KBM-7 (cell line): ENCODE measurements at places on chromosomes 3 and 15.
A peak's percentile ranks its signal among the peaks of the same experiment; 100 is the strongest.

DNA sequence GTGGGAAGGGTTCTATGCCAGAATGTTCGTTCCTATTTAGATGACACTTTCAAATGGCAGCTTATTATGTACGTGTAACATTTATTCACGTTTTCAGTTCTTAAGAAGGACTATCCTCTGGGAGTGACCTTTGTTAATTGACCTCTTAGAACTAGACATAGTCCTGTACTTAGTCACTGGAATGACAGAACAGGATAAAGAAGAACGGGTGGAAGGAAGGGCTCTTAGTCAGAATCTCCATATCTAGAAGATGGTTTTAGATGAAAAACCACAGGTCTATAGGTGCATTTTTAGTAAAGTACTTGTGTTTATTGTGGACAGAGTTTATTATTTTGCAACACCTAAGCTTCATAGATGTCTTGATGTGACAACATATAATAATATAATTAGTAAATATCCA is 6.5 kb downstream of the METTL6 start:
- DNase-seq: no peak

GRCh38 chr3:58383476-58383875 is 50.2 kb downstream of the PDHB start:
- DNase-seq: no peak

- DNase-seq: no peak
Measured at GRCh38 chr3:542021-542420, 345.5 kb downstream of the CHL1 start.

GRCh38 chr3:193787496-193787870 is 194.5 kb downstream of the OPA1 start:
- no peak for DNase-seq

DNA sequence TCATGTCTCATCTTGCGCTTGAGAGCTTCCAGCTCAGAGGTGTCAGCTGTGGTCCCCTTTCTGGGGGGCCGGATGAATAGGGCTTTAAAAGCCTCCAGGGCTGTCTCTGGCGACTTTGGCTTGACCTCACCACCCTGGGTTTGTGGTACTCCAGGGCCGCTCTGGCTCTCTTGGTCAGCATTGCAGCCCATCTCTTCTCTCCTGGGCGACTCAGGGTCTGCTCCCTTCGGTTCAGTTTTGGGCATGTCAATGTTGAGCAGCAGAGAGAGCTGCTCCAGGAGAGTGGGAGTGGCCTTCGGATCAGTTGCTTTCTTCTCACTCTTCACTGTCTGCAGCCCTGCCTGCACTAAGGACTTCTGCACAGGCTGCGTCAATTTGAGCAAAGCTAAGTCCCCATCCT is 127.9 kb downstream of the FMN1 start:
- DNase-seq: no peak

GRCh38 chr3:147341727-147342126 is 64.6 kb downstream of the ZIC4 start:
- DNase-seq: no peak

DNA sequence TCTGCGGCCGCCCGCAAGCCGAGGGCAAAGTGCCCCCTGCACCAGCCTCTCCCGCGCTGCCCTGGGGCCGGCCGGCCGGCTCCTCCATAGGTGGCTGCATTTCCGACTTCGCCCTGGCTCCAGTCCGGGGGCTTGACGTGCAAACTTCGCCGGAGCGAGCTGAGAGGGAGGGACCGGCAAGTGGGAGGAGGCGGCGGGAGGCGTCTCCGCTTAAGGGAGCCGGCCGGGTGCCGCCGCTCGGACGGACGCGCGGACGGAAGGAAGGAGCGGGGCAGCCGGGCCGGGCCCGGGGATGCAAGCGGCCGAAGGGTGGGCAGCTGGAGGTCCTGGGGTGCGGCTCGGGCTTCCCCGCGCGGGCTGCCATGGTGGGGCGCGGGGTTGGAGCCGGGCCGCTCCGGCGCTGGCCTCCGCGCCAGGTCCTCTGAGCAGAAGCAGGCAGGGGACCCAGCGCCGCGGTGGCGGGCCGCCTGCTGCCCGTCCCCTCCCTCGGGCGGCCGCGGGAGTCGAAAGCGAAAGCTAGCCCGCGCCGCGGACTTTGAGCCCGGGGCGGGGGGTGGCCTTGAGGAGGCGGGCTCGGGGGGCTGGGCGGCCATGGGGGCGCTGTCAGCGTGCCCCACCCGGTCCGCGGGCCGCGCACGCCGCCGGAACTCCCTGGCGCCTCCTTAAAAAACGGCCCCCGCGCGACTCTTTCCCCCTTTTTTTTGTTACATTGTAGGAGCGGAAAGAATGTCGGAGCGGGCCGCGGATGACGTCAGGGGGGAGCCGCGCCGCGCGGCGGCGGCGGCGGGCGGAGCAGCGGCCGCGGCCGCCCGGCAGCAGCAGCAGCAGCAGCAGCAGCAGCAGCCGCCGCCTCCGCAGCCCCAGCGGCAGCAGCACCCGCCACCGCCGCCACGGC is at the start of gene SCAANT1:
SCAANT1 (minus strand) TSS at position 511 of the 895 bp plus-strand sequence.
- DNase-seq: peak; percentile 86
